ENCODE measurements at places on chromosomes 2 and 18.

DNA sequence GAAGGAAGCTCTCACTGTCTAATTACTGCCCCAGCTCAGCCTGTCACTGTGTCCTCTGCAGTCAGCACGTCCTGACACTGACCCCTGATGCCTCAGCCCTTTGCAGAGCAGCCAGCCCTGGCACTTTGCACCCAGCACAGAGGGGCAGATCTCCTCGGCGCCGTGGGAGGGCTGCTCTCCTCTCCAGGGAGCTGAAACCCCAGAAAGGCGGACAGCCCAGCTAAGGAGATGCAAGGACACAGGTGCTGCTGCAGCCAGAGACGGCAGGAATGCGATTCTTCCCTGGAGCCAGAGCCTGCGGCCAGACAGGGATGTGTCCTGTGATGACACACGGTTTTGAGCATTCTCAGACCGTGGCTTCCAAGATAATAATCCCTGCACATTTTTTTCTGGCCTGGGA lies 34.5 kb upstream of the SIX3 start:
- no peak for DNase-seq

DNA sequence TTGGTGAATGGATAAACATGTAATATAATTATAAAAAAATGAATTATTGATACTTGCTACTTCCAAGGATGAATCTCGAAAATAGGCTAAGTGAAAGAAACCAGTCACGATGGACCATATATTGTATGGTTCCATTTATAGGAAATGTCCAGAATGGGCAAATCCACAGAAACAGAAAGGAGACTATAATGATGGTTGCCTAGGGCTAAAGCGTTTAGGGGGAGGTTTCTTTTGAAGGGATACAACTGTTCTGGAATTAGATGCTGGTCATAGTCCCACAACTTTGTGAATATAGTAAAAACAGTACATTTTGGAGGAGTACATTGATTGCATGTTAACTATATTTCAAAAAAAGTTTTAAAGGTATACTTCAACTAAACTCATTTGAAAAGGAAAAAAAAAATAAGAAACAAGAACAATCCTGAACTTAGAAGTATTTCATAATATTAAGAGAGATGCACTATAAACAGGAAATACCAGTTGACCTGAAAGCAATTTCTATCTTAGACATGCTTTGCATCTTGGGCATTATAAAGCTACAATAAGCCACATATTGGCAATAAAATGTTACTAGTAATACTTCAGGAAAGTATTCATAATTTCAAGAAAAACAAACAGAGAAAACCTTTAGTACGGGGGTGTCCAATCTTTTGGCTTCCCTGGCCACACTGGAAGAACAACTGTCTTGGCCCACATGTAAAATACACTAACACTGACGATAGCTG lies 130.0 kb downstream of the C2orf74 start:
- DNase-seq = no peak

GRCh38 chr2:191488135-191488534 lies 189.8 kb upstream of the NABP1 start:
- DNase-seq = no peak

DNA sequence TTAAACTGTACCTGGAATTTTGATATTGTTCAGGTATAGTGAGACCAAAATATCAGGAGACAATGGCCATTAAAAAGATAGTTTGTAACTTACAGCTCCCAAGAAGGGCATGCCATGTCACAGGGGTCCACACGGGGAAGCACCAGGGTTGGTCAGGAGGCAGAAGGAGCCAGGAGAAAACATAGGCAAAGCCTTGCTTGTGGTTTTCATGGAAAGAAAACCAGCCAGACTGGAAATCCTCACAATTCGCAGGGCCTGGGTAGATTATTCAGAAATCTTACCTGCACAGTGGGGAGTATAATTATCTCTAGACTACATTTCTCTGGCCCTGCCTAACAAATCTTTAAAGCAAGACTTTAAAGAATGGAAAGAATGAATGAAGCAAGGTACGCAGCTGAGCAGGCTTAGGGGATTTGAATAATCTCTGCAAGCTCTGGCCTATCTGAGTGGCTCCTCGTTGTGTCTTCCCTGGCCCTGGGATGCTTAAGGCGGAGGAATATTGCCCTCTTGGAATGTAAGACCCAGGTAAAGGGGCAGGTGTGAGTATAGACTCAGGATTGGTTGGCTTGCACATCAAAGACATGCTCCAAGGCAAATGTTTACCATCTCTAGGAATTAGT lies 66.9 kb upstream of the CDC42EP3 start:
- DNase-seq = no peak
